ENCODE measurements at places on chromosomes 4 and X. TPM values are rescaled to one million over a fixed set of nuclear protein-coding genes. Genes with fewer than 3 reads are reported as not detected.

GRCh38 chr4:35934320-35934981 lies 309.9 kb downstream of the ARAP2 start:
- DNase-seq: no peak
- no peaks in the 10 kb centered on the region for H3K27me3 ChIP-seq
- no peaks in the 10 kb centered on the region for H3K4me1 ChIP-seq
- H3K27ac ChIP-seq: no peak overlapping the region
- no peaks in the 10 kb centered on the region for H3K36me3 ChIP-seq
- no peak overlapping the region for H3K4me3 ChIP-seq

GRCh38 chr4:97507587-97508245 lies 635.6 kb downstream of the STPG2 start:
- no peaks in the 10 kb centered on the region for H3K36me3 ChIP-seq
- H3K4me1 ChIP-seq: no peaks in the 10 kb centered on the region

DNA sequence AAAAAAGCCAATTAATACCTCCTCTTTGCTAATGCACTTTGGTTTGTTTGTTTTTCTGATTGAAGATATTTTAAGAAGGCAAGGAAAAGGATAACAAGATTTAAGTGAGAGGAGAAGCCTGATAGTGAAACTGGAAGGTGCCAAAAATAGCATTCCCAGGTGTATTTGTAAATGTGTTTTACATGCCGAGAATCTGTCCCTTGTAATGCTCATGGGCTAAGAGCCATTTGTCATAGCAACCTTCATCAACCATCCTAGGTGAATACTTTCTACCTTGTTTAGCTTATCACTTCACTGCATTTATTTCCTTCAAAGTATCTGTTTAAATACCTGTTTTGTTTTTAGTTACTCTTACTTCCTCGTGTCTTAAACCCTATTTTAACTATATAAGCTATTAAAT lies 127.8 kb downstream of the KCTD8 start:
- no peaks in the 10 kb centered on the region for H3K4me1 ChIP-seq
- no peaks in the 10 kb centered on the region for H3K36me3 ChIP-seq
- H3K27me3 ChIP-seq: no peaks in the 10 kb centered on the region
- no peak overlapping the region for H3K4me3 ChIP-seq
- DNase-seq: no peak
- no peak overlapping the region for H3K27ac ChIP-seq

GRCh38 chrX:51614353-51615012 lies 4.2 kb downstream of the CENPVL3 start:
- no peak overlapping the region for H3K27ac ChIP-seq
- no peak for DNase-seq
- no peaks in the 10 kb centered on the region for H3K4me1 ChIP-seq
- no peaks in the 10 kb centered on the region for H3K27me3 ChIP-seq

DNA sequence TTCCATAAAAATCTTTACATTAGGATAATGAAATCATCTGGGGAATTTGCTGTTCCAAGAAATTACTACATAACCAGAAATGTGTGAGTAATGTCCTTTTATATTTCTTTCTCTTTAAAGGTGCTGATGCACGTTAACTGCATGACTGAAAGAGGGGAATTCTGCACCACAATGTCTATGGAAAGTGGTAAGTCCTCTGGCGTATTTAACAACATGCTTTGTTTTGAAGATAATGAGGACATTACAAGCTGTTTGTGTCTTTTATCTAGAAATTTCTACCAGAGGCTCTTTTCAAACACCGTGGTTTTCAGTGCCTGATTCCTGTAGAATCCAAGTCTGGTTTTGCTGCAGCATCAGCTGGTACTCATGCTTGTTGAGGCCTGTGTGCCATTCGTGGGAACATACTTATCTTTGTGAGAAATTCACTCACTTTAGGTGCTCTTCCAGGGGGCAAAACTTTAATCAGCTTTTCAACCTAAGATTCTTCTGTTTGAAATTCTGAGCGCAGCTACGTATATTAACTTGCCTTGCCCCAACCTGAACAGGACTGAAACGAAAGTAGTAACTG lies 257.2 kb downstream of the PDHA2 start:
- H3K4me1 ChIP-seq: no peaks in the 10 kb centered on the region
- no peaks in the 10 kb centered on the region for H3K36me3 ChIP-seq
- H3K4me3 ChIP-seq: no peak overlapping the region
- no peak for DNase-seq
- no peak overlapping the region for H3K27ac ChIP-seq

XAGE1A gene
- not detected for total RNA-seq

Data from gastrocnemius medialis (tissue), 4 donors.